ENCODE measurements at places on chromosomes 7 and 10.

DNA sequence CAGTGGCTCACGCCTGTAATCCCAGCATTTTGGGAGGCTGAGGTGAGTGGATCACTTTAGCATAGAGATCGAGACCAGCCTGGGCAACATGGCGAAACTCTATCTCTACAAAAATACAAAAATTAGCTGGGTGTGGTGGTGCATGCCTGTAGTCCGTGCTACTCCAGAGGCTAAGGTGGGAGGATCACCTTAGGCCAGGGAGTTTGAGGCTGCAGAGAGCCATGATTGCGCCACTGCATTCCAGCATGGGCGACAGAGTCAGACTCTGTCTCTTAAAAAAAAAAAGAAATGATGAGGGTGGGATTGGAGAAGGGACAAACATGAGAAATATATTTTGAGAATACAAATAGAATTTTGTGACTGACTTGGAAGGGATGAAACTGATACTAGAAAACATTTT is 76.9 kb downstream of the SHOC2 start:
- no peaks in the 10 kb centered on the region for H3K27me3 ChIP-seq
- peaks cover 6% of the 10 kb centered on the region for H3K4me1 ChIP-seq
- H3K27ac ChIP-seq: no peak overlapping the region
- peaks cover 8% of the 10 kb centered on the region for H3K36me3 ChIP-seq

DNA sequence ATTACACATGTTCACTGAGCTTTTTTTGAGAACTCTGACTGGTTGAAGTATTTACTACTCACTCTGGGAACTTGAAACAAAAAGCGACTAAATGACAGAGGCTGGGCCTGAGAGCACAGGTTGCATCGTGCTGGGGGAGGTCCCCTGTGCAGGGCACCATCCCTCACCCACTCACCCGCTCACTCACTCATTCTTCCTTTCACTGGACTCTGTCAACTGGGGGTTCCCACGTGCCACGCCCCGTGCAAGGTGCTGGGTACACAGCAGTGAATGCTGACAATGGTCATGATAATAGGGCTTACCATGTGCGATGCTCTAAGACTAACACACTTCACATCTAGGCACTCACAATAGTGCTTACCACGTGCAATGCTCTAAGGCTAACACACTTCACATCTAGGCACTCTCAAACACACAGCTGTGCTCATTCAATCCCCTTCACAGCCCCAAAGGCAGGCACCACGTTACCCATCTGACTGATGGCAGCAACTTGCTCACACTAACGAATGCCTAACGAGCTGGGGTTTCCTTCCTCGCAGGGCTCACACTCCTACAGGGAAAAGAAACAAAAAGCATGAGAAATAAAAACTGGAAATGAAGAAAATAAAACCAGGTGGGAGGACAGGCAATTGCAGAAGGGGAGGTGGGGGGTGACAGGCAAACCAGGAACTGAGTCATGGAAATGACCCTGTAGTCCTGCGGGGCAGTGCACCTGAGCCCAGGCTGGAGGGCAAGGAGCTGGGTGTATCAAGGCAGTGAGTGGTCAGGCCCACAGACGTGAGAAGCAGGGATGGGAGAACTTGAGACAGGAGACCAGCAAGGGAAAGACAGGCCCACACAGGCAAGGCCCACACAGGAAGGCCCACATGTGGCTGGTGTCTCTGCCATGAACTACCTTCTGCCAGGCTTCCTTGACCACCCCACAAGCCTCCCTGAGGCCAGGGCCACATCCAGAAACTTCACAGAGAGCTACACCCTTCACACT is 147.0 kb upstream of the FAM20C start:
- no peak overlapping the region for H3K27ac ChIP-seq
- no peaks in the 10 kb centered on the region for H3K36me3 ChIP-seq
- no peak overlapping the region for H3K4me3 ChIP-seq
- no peaks in the 10 kb centered on the region for H3K4me1 ChIP-seq

DNA sequence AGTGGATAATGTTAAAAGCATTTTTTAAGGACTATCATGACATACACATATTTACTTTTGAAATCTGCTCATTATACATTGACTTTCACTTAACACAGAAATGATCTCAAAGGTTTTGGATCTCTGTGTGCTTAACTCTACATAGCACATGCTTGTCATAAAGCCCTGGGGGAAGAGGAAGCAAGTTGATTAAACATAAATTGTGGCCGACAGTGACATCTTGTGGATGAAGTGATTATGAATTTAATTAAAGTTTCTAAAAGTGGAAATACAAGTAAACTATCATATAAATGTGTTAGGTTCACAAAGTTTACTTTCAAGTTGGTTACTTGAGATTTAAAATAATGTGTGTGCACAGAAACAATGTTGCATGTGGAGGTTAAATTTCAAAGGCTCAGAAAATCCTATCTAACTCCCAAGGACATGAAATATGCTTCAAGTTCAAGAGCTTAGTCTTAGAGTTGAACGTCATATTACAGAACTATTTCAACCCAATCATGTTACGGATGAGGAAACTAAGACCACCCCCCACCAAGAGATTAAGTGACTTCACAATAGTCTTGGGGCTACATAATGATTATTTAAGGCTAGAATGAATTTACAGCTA is 1247.8 kb downstream of the GATA3 start:
- H3K36me3 ChIP-seq: no peaks in the 10 kb centered on the region
- H3K4me3 ChIP-seq: no peak overlapping the region
- DNase-seq: no peak
- no peaks in the 10 kb centered on the region for H3K27me3 ChIP-seq
- H3K4me1 ChIP-seq: no peaks in the 10 kb centered on the region
- no peak overlapping the region for H3K27ac ChIP-seq

GRCh38 chr10:13234172-13234571 is at the start of gene UCMA:
Gene UCMA (minus strand): TSS chr10:13234374. CDS start chr10:13234258, 116 bp downstream.
- H3K4me3 ChIP-seq: no peak within 1 kb of the TSS
- H3K27ac ChIP-seq: no peak within 1 kb of the TSS
- H3K4me1 ChIP-seq: no peaks in the 10 kb centered on the region
- no peaks in the 10 kb centered on the region for H3K36me3 ChIP-seq
- peaks cover 2% of the 10 kb centered on the region for H3K27me3 ChIP-seq
- no peak for DNase-seq

GRCh38 chr10:31209478-31209877 is 109.5 kb upstream of the ZEB1 start:
- no peaks in the 10 kb centered on the region for H3K4me1 ChIP-seq
- DNase-seq: no peak
- no peaks in the 10 kb centered on the region for H3K36me3 ChIP-seq
- no peaks in the 10 kb centered on the region for H3K27me3 ChIP-seq

- peaks cover 19% of the 10 kb centered on the region for H3K4me1 ChIP-seq
- H3K27ac ChIP-seq: no peak overlapping the region
- H3K27me3 ChIP-seq: no peaks in the 10 kb centered on the region
- peak overlapping the region; percentile 84 for H3K4me3 ChIP-seq
- DNase-seq: no peak
Observed at GRCh38 chr7:24574386-24574785, 1.1 kb downstream of the PALS2 start.

DNA sequence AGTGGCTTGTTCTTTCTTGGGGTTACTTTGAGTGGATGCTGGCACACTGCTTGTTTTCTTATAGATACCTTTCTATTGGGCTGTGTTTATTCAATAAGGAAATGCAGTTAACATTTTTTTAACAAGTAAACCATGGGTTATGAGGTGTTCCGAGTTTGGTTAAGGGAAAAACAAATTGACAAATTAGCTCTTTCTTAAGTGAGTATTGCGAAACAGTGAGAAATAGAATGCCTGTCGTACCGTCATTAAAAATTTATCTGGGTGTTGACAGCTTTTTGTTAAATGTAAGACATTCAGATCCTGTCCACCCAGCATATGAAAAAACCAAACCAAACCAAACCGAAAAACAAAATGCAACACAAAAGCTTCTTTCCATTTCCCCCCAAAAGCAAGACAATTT is 6.2 kb downstream of the CUX1 start:
- H3K36me3 ChIP-seq: no peaks in the 10 kb centered on the region
- H3K27ac ChIP-seq: no peak overlapping the region
- H3K4me1 ChIP-seq: peaks cover 4% of the 10 kb centered on the region
- no peak overlapping the region for H3K4me3 ChIP-seq
- no peaks in the 10 kb centered on the region for H3K27me3 ChIP-seq

DNA sequence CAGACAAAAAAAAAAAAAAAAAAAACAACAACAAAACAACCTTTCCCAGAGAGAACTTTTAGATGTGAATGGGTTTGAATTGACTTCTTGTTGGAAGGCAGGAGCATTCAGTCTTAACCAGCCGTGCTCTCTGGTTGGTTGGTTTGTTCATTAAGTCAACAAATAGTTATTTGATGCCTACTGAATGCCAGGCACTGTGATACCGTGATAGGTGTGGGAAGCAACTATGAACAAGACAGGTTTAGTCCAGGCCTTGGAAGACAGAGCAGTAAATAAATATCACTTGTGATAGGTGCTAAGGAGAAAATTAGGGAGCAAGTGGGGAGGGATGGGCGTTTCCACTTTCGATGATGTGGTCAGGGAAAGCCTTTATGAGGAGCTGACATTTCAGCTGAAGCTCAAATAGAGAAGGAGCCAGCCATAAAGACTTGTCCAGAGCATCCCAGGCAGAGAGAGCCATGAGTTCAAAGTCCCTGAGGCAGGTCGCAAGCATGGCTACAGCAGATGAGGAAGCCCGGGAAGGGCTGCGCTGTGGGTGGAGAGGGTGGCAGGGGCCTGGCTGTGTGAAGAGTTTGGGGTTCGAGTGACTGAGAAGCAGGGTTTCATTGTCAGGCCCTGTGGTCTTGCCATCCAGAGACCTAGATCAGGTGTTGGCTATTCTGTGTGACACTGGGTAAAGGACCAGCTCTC is 8.0 kb downstream of the TSPAN15 start:
- H3K4me1 ChIP-seq: peaks cover 26% of the 10 kb centered on the region
- no peak overlapping the region for H3K27ac ChIP-seq
- no peaks in the 10 kb centered on the region for H3K27me3 ChIP-seq
- H3K36me3 ChIP-seq: no peaks in the 10 kb centered on the region

DNA sequence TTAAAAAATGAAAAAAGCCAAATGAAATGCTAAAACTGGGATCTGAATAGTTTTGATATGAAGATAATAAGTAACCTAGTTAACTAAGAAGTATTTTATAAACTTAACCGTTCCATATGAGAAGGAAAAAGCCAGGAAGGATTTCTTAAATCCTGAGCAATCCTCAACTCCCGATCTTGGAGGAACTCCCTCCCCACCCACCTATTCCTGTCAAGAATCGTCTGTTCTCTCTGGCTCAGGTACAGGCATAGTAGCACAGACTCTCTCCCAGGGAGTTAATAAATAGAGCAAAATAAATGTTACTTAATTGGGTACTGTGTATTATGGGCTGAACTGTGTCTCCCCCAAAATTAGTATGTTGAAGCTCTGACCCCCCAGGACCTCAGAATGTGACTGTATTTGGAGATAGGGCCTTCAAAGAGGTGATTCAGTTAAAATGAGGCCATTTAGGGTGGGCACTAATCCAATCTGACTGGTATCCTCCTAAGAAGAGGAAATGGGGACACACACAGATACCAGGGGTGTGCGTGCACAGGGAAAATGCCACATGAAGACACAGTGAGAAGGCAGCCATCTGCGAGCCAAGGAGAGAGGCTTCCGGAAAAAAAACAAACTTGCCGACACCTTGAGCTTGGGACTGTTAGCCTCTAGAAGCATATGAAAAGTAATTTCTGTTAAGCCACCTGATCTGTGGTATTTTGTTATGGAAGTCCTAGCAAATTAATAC is 28.7 kb downstream of the PUS7 start:
- no peak overlapping the region for H3K27ac ChIP-seq
- H3K4me3 ChIP-seq: no peak overlapping the region
- no peak for DNase-seq
- H3K36me3 ChIP-seq: no peaks in the 10 kb centered on the region
- H3K4me1 ChIP-seq: no peaks in the 10 kb centered on the region

- H3K4me3 ChIP-seq: peak within 1 kb of the TSS; percentile 81
- H3K27me3 ChIP-seq: no peaks in the 10 kb centered on the region
- peak; percentile 88 for DNase-seq
- peak within 1 kb of the TSS; percentile 80 for H3K27ac ChIP-seq
- no peaks in the 10 kb centered on the region for H3K36me3 ChIP-seq
Observed at GRCh38 chr10:31318854-31319601, at the start of gene ZEB1. Gene ZEB1 (plus strand): TSS chr10:31319216. CDS start chr10:31319235, 19 bp downstream.

All from CD4-positive, alpha-beta T cell (primary cell).